GM10248 (cell line): ENCODE measurements at places on chromosomes 7 and 10.

DNA sequence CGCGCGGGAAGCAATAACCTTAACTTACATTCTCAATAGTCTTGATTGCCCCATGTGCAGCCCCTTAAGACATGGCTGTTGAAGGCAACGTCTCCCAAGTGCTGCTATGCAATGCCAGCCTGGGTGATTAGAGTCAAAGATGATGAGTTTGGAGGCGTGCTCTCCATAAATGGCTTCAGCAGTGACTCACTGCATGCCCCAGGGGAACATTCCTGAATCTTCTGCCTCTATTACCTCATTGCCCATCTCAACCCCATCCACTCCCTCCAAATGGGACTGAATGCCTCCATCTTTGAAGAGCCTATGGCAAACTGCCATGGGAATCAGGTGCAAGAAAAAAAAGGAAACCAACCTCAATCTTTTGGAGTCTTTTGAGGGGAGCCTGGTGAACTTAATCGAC, 282.8 kb downstream of the SNX10 start:
- DNase-seq, result no peak

DNA sequence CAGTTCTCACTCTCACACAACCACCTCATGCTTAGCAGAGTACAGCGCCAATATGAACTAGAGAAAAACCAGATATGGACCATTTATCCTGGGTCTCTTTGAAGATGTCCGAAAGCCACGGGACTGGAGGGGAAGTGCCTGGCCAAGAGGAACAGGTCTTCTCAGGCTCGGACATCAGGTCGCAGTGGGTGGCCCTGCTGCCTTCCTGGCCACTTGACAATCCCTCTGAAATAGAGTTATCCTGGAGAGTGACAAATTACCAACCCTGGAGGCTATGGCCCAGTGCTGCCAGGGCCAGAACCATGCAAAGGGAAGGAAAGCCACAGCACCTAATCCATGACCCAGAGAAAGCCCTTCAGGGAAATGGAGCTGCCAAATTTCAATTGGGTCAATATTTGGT, 646.8 kb upstream of the NRP1 start:
- DNase-seq, result no peak

- DNase-seq, result no peak
Measured at GRCh38 chr7:148110097-148110868, 480.3 kb upstream of the C7orf33 start.

DNA sequence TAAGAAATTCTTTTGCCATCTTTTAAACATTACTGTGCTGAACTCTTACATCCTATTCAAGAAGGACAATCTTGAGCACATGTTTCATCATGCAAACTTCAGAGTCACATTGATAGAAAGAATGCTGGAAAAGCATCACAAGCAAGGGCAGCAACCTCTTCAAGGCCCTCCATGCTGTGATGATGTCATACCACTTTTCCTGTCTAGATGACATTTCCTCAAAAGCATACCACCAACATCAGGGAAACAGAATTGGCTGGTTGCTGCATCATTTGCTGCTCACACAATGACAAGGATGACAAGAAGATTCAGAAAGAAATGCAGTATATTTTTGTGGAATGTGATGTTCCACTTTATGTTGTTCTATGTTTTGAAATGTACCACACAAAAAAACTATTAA, 37.6 kb downstream of the CYP2C8 start:
- DNase-seq, result no peak
